ENCODE measurements at places on chromosomes 5 and 9.

- DNase-seq: no peak
Measured at GRCh38 chr9:76366275-76366674, 28.0 kb downstream of the RFK start.

DNA sequence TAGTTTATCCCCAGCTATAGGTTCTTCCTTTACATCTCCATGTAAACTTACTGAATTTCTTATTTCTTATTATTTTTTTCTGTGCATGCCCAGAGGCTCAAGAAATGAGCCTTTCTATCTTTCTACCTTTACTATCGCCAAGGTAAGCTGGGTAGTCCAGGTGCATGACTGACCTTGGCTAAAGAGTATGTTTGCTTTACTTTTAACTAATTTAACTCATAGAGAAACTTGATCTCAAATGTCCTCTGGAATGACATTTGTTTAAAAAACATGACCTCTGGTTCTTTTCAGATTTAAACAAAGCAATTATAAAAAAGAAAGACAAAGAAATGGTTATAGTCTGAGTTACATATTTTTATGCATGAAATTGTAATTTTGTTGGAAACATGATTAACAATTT, 397 bp downstream of the C6 start:
- no peak for DNase-seq

DNA sequence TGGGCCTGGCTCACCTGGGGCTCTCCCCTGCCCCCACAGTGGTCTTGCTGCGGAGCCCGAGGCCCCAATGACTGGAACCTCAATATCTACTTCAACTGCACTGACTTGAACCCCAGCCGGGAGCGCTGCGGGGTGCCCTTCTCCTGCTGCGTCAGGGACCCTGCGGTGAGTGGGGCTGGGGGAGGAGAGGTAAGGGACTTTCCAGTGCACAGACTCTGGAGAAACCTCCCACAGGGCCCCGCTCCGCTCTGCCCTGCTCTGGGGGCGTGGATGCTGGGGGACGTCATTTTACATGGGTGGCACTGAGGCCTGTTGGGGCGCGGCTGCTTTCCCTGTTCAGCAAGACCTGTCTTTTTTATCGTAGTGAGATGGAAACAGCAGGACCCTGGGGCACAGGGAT, 7.6 kb downstream of the TSPAN17 start:
- no peak for DNase-seq

DNA sequence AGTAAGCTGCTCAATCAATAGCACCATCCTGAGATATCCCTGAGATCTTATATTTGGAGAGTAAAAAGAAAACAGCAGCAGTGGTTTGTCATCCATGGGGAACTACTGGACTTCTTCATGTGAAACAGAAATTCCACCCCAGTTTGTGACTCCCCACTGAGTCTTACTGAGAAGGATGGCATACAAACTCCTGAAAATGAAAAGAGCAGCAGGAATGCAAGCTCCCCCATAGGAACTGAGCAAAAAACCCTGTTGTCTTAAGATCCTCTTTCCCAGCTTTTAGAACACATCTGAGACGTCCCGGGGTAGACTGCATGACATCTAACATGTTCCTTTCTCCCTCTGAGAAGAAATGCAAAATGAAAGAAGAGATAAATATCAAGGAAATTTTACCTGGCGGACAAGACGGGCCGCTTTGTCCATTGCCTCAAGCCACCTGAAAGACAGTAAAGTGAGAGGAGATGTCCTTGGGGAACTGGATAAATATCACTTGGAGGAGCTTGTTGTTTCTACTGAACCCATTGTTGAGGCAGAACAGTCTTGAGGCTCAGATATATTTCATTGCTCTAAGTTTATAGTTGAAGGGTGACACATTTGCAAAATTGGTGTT, 117.1 kb downstream of the NUDT12 start:
- DNase-seq: no peak

DNA sequence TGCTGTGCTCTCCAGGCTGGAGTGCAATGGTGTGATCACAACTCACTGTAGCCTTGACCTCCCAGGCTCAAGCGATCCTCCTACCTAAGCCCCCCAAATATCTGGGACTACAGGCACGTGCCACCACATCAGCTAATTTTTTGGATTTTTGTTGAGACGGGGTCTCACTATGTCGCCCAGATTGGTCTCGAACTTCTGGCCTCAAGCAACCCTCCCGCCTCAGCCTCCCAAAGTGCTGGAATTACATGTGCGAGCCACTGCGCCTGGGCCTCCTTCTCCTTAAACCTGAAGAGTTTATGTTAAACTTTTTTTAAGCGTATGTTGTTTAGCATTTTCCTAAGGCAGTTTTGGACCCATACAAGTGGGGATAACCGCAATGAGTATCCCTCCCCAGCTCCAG, 30.8 kb upstream of the SUSD3 start:
- no peak for DNase-seq

GRCh38 chr9:89213396-89213880, 34.8 kb upstream of the SHC3 start:
- no peak for DNase-seq

- DNase-seq: no peak
Measured at GRCh38 chr5:10307206-10308148, at the start of gene CMBL. TSS of gene CMBL (minus strand) at chr5:10307902. CDS start at chr5:10290762, 17,140 bp downstream.

DNA sequence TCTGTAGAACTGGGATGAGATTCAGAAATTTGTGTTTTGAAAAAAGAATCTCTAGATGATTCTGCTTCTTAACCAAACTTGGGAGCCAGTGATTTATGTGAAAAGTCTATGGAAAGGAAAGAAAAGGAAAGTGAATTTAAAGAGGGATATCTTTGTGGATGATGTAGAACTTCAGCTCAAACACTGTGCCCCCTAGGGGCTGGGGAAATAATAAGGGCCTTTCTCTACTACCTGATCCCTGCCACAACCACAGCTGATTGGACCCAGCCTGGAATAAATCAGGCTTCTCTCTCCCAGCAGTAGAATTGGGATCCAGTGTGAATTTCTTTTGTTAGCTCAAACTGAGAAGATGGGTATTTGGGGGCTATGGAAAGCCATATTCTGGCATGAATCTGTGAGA, 155.0 kb downstream of the PRELID2 start:
- no peak for DNase-seq

DNA sequence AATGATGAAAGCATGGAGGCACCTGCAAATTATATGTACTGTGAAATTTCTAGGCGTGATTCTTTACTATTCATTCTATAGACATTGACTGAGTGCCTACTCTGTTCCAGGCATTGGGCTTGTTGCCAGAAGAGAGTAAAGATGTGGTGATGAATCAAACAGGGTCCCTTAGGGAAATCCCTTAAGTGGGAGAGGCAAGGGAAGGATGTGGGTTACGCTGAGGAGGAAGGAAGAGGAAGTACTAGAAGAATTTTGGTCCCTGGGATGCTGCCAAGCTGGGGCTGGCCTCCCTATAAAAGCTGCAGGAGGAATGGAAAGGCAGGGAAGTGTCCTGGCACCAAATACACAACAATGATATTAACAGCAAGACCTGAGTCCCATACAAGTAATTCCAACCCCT, 76.7 kb upstream of the SPOCK1 start:
- no peak for DNase-seq

- no peak for DNase-seq
Measured at GRCh38 chr5:167061695-167062094, 1229.8 kb upstream of the WWC1 start.

DNA sequence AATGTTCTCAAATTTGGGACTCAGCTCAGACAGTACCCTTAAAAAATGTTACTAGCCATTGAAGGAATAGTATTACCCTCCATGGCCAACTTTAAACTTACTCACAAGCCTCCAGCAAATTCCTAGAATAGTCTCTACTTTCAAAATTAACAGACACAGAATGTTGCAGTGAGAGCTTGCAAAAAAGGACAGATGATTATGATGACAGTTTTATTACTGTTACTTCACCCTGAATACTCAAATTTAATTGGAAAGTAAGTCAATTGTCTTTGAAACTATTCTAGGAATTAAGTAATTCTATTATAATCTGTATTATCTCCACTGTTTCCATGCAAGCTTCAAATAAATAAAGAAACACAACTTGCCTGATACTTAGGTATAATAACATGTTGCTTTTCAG, 288.3 kb downstream of the SLF1 start:
- no peak for DNase-seq

- peak; percentile 45 for DNase-seq
Measured at GRCh38 chr5:41924872-41925554, at the start of gene FBXO4. TSS of gene FBXO4 (plus strand) at chr5:41925281. CDS start at chr5:41925310, 29 bp downstream.

- no peak for DNase-seq
Measured at GRCh38 chr5:134840811-134841210, 5.0 kb upstream of the C5orf24 start.

DNA sequence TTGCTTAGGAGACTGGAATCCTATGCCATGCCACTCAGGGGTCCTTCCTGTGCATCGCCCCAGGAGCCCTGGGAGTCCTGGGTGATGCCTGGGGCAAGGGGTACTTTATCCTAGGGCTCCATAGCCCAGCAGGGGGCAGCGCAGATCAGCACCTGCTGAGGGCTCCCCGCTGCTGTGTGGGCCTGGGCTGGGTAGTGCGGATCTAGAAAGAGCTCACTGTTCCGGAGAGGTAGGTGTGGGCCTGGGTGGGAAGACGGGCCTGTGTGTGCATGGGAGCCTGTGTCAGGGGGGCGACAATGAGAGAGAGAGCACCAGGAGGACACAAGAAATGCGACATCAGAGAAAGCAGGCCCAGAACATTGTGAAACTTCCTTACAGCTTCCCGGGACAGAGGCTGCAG, 11.4 kb upstream of the DAB2IP start:
- DNase-seq: no peak

- no peak for DNase-seq
Measured at GRCh38 chr9:125380406-125380805, 118.8 kb downstream of the GAPVD1 start.

DNA sequence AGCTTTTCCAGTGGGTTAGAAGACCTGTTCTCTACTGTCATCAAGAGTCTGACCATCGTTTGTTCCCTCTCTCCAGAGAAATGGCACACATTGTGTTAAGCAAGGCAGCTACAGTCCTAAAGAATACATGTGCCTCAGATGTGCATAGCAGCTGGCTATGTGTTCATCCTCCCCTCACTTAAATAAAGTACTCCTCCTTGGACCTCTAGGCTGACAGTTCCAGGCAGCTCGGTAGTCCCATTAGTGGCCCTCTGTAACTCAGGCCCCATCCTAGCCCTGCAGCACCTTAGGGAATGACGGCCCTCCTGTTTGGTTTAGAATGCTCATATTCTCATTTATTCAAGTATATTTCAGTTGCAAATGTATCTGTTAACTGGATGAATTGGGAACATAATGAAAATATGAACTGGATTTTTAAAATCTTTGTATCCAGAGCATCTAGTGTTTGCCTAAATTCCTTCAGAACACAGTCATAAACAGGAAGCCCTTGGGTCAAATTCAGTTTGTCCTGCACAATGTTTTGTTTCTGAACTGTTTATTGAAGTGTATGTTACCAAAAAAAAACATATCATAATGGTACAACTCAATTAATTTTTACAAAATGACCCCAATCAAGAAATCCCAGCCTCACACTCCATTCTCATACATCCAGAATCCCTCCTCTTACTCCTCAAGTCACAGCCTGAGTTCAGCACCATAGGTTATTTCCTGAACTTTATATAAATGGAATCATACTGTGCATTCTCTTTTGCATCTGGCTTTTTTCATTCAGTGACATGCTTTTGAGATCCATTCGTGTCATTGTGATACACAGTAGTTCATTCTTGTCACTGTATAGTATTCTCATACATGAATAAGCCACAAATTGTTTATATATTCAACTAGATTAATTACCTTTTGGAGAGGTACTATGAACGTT, 1.6 kb upstream of the ASPN start:
- no peak for DNase-seq

DNA sequence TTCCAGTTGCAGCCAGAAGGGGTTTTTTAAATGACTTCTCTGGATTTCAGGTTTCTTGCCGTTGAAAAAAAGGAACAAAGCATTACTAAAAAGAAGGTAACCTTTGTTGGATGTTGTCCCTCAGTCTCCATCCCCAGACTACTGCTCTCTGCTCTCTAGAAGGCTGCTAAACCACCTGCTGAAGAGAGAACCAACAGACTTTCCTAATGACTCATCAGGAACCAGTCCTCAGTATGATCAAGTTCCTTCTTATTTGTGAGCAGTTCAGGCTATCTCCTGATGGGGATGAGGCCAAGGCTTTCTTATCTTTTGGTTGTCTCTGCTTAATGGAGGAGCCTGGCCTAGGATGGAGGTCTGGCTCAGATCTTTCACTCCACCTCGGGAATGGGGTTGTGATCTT, 4.1 kb downstream of the KIF4B start:
- DNase-seq: no peak

- no peak for DNase-seq
Measured at GRCh38 chr5:143078971-143079370, 308.8 kb downstream of the ARHGAP26 start.

DNA sequence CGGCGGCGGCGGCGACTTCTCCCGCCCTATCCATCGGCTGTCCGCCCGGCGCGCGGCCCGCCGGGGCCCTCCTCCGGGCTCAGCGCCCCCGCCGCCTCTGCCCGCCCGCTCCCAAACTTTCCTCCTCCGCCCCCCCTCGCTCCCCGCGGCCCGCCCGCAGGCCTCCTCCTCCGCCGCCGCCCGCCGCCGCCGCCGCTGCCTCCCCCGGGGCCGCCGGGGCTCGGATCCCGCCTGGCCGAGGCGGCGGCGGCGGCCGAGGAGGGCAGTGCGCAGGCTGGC, 460 bp upstream of the PBX3 start:
- no peak for DNase-seq

- no peak for DNase-seq
Measured at GRCh38 chr5:134902071-134902801, 2.7 kb upstream of the PCBD2 start.

GRCh38 chr9:6944896-6945295, 187.1 kb downstream of the KDM4C start:
- no peak for DNase-seq

GRCh38 chr5:82591021-82591515, 312.9 kb upstream of the RPS23 start:
- no peak for DNase-seq

DNA sequence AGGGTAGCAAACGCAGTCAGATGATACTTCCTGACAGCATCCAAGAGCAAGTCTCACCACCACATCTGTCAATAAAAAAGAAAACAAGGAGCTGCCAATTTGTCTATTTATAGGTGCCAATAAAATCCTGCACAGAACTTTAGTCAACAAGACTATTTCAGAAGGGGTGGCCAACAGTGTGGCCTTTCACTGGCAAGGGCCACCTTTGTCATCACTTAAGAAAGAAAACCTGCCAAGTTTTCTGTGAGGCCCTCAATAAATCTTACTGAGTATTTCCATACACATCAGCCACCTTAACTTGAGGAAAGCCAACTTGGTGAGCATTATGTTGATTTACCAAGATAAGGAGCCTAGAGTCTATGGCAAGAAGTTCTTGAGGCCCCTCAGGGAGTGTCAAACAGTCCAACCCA, 312.3 kb downstream of the ENC1 start:
- DNase-seq: no peak

GRCh38 chr5:68348447-68349222, 133.1 kb downstream of the PIK3R1 start:
- no peak for DNase-seq
